ENCODE measurements at places on chromosomes 13 and 19. TPM values are rescaled to one million over a fixed set of nuclear protein-coding genes. Genes with fewer than 3 reads are reported as not detected.

TMPRSS9 gene
- not detected for total RNA-seq

GRCh38 chr13:38606699-38607535, 80.0 kb upstream of the FREM2 start:
- H3K27me3 ChIP-seq = no peaks in the 10 kb centered on the region
- no peak overlapping the region for H3K4me3 ChIP-seq
- DNase-seq = no peak
- H3K36me3 ChIP-seq = no peaks in the 10 kb centered on the region
- no peaks in the 10 kb centered on the region for H3K4me1 ChIP-seq

GRCh38 chr13:38883783-38884182, 106.8 kb downstream of the STOML3 start:
- H3K4me1 ChIP-seq = no peaks in the 10 kb centered on the region
- H3K36me3 ChIP-seq = no peaks in the 10 kb centered on the region
- no peak overlapping the region for H3K27ac ChIP-seq
- peaks cover 3% of the 10 kb centered on the region for H3K27me3 ChIP-seq

DNA sequence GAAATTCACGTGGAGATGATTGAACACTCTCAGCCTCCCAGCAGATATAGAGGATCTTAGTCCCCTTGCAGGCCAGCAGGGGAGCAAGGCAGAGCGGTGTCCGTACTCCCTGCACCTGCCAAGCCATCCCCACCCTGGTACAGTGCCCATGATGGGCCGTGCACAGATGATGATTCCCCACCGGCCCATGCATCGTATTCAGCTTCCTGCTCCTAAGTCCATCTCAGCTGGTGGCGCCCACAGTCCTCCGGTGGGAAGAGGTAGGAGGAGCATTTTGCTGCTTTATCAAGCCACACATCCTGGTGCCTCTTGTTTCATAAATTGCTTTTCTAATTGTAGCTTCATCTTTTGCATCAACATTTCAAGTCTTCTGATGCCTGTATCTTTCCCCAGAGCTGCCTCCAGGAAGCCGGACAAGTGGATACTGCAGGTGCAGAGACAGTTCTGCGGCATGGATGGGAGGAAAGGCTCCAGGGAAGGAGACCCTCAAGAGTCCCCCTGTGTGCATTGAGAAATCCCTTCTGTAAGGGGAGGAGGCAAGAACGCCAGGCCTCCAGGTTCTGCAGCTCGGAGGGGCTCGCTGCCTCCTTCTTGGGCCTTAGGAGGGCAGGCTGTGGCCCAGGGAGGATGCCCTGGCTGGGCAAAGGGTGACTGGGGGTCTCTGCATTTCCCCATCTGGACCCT, 55.3 kb downstream of the F2RL3 start:
- H3K27me3 ChIP-seq = no peaks in the 10 kb centered on the region
- no peaks in the 10 kb centered on the region for H3K36me3 ChIP-seq
- H3K4me3 ChIP-seq = no peak overlapping the region
- no peak for DNase-seq

DNA sequence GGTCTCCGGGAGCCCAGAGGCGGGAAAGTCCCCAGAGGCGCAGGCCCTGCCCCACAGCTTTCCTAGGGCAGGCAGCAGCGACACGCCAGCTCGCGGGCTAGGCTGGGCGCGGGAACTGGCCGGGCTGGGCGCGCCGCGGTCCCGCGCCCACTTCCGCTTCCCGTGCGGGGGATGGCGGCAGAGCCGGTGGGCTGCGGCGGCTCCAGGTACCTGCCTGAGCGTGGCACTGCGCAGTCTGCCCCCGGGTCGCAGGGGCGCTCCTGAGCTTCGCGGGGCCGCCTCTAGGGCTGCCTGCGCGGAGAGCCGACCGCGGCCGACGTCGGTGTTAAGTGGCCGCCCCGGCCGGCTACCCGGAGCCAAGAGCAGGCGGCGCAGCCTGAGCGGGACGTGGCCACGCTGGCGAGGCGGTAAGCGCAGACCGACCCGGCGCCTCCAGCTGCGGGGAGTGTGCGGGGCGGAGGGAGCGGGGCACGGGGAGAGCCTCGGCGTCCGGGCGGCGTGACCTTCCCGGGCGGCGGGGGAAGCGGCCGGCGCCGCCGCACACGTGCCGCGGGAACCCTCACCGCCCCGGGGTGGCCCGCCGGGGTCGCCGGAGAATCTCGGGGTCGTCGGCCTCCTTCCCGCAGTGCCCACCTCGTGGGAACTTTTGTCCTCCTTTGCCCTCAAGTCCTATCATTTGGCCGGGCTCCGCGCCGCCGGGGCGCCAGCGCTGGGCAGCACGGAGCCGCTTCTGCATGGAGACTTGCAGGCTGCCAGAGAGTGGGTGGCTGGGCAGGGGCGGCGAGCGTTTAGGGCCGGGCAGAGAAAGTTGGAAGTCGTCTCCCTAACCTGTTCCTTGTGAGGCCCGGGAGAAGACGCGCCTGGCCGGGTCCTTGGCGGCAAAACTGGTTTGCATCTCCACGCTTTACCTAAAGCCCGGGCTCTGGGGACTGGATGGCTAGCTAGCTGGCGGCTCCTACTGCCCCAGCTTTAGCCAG, 31.4 kb upstream of the MPHOSPH8 start:
- DNase-seq = peak; percentile 38
- peak overlapping the region; percentile 27 for H3K4me3 ChIP-seq
- H3K36me3 ChIP-seq = peaks cover 5% of the 10 kb centered on the region

GRCh38 chr13:28355822-28356371, 139.0 kb downstream of the FLT1 start:
- DNase-seq = peak; percentile 17
- H3K36me3 ChIP-seq = peaks cover 17% of the 10 kb centered on the region
- no peak overlapping the region for H3K4me3 ChIP-seq
- H3K27ac ChIP-seq = peak overlapping the region; percentile 47
- H3K27me3 ChIP-seq = peaks cover 1% of the 10 kb centered on the region
- peaks cover 46% of the 10 kb centered on the region for H3K4me1 ChIP-seq

DNA sequence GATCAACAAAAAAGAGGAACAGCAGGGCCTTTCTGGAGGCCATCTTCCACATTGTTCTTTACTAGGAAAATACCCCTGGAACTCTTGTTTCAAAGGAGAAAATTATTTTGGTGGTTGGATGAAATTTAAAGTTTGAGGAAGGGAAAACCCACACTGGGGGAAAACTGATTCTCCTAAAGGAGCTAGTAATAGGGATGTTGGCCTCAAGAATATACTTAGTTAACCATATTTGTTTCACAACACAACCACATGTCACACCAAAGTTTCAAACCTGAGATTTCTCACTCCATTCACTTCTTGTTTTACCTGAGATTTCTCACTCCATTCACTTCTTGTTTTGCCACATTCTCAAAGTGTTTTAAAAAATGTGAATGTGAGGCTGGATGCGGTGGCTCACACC, 2.8 kb upstream of the EPSTI1 start:
- H3K4me1 ChIP-seq = peaks cover 58% of the 10 kb centered on the region
- H3K36me3 ChIP-seq = peaks cover 25% of the 10 kb centered on the region
- H3K27me3 ChIP-seq = no peaks in the 10 kb centered on the region
- H3K4me3 ChIP-seq = no peak overlapping the region
- H3K27ac ChIP-seq = no peak overlapping the region
- no peak for DNase-seq
